T1000 (cell line): ENCODE measurements at places on chromosomes 5 and 9.

DNA sequence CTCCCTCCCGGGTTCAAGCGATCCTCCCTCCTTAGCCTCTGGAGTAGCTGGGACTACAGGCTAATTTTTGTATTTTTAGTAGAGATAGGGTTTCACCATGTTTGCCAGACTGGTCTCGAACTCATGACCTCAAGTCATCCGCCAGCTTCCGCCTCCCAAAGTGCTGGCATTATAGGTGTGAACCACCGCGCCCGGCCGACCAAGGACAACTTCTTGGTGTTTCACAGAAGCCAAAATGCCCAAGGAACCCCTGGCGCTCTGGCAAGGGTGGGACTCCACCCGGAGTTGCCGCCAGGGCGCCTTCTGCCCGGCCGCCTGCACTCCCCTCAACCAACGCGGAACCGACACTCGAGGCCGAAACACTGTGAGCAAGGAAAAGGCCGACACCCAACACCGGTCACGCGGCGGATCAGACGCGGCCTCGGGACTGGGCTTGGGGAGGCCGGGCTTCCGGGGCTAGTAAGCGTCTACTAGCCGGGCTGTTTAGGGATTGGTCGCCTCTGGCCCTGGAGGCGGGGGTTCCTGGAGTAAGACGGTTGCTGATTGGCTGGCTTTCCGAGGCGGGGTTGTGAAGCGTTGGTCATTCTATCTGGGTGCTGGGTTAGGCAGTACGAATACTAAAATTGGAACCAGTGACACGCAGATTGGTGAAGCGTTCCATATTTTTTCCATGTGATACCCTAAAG, 7.7 kb upstream of the CFAP157 start:
- DNase-seq = no peak

DNA sequence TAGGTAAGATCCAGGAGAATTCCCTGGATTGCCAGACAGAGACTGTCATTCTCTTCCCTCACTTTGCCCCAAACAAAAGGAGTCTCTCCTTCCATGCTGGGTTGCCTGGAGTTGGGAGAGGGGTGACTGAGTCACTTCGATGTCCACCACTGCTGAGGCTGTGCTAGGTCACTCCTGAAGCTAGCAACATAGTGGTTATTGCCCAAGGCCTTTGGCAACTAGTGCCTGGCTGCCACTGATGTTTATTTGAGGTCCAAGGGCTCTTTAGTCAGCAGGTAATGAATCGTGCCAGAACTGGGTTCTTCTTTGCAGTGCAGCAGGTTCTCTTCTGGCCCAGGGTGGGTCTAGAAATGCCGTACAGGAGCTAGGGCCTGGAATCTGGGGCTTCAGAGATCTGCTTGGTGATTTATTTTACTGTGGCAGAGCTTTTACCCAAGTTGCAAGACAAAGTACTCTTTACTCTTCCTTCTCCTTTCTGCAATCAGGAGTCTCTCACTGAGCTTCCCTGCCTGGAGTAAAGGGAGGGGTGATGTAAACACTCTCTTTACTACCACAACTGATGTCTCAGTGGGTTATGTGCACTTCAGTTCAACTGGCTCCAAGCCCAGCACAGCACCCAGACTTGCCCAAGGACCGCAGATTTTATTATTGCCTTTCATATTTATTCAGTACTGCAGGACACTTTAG, 155.7 kb upstream of the SH3GL2 start:
- no peak for DNase-seq

DNA sequence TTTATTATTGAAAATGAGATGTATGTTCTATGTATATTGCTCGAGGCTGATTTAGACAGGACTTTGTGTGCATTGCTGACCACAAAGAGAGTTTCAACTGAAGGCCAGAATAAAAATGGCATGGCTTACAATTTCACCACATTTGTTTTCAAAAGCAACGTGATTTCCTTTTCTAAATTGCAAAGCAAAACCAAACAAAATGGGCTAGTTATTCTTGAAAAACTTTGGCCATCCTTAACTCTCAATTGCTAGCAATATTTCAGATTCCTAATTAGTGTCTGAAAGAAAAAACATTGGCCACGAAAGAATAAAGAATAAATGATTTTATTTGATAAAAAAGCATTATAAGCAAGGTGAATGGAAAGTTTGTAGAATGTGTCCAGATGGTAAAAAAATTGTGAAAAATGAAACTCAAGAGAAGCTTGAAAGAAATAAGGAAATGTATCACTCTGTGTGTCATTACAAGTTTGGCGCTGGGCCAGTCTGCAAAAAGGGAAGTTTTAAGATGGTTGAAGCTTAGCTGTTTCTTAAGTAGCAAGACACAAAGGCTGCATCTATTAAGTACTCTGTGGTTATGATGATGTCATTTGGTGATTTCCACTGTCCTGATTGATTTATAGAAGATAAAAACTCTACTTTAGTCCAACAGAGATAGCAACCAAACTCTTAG, 89.2 kb upstream of the PRLR start:
- DNase-seq = peak; percentile 58

DNA sequence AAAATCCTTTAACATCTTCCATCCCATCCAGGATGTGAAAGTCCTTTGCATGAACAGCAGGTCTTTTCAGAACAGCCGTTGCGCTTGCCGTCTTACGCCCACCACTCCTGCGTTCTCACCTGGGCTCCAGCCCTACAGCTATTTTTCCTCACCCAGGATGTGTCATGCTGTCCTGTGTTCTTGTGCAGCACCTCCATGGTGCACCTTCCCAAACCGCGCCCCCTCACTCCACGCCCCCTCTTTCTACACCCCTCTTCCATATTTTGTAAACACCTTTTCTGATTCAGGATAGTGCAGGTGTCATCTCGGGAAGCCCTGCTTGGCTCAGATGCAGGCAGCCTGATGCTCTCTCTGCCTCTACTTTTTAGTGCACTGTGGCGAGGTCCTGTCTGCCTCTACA, 18.4 kb downstream of the CAMK4 start:
- DNase-seq = no peak

DNA sequence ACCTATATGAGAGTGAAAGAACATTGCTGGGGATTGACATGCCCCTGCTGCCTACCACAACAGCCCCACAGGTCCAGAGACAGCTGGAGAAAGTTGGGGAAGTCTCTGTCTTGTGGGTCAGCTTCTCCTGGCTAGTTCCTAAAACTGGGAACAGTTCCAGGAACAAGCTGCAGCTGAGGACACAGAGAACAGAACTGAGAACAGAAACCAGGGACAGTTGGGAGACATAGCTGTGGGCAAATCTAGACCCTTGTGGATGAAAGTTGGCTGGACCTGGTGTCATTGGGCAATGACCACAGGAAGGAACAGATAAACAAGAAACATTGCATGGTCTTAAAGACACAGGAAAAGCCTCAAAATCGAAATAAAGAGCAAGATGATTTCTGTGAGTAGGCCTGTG, 58.3 kb upstream of the MOCS2 start:
- no peak for DNase-seq

- peak; percentile 27 for DNase-seq
Observed at GRCh38 chr9:127942216-127943010, 4.8 kb upstream of the DPM2 start.

GRCh38 chr5:446883-447263, 3.9 kb downstream of the EXOC3 start:
- DNase-seq = no peak

GRCh38 chr5:56251918-56252553, 18.9 kb upstream of the ANKRD55 start:
- DNase-seq = no peak

GRCh38 chr9:76373173-76373783, 20.9 kb downstream of the RFK start:
- no peak for DNase-seq

GRCh38 chr9:94819161-94819687, 92.7 kb downstream of the AOPEP start:
- DNase-seq = no peak

GRCh38 chr5:65919773-65920172, 6.6 kb upstream of the ERBIN start:
- no peak for DNase-seq

- DNase-seq = no peak
Observed at GRCh38 chr5:52043137-52043536, 659.9 kb downstream of the ISL1 start.

GRCh38 chr5:90853750-90854149, 295.2 kb downstream of the ADGRV1 start:
- DNase-seq = no peak

GRCh38 chr9:33748633-33749304, 46.6 kb upstream of the PRSS3 start:
- DNase-seq = no peak

DNA sequence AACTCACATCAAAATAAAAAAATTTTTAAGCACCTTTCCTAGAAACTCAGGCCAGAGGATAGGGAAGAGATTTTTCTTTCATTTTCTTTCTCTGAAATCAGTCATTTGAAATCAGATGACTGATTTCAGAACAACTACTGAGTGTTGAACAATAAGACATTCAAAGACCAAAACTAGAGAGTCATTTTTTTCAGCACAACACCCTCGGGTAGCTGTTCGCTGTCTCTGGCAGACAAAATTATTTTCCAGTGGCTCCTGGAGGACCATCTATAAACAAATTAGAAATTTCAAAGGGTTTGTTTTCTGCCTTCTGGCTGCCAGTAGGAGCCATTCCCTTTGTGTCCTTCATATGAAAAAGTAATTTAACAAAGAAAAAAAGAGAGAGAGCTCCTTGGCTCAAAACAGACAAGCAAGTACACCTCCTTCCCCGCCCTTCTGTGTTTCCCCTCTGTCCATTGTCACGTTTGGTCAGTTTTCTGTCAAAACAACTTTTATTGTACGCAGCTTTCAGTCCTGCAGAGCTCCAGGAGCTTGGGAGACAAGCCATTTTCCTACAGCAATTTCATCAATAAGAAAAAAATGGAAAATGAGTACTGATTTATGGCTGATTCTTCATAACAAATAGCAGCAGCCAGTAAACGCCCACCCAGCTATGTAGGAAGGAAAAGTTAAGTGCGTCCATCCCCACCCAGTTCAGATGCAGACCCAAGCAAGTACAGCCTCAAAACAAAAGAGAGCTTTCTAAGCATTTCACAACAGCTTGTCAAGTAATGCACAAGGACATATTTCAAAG, 405.2 kb downstream of the ZNF608 start:
- DNase-seq = no peak

GRCh38 chr5:71816307-71816706, 97.2 kb downstream of the CARTPT start:
- DNase-seq = no peak
